HCT116 (cell line): ENCODE measurements at places on chromosomes 2 and 18. TPM values are rescaled to one million over a fixed set of nuclear protein-coding genes. Genes with fewer than 3 reads are reported as not detected.

VSNL1 gene
- total RNA-seq: 4.6 TPM

MAL gene
- total RNA-seq: not detected

CROCC2 gene
- total RNA-seq: not detected

ZNF396 gene
- 1.3 TPM for total RNA-seq

HOXD11 gene
- not detected for total RNA-seq

TSPYL6 gene
- total RNA-seq: not detected

COL6A3 gene
- total RNA-seq: 1.2 TPM
